ENCODE measurements at places on chromosomes 6 and 20.

- DNase-seq = no peak
Measured at GRCh38 chr6:56400273-56400672, 152.9 kb upstream of the COL21A1 start.

- no peak for DNase-seq
Measured at GRCh38 chr6:9890893-9891292, 524.0 kb downstream of the TFAP2A start.

- DNase-seq = no peak
Measured at GRCh38 chr6:52417675-52418111, 2.4 kb upstream of the EFHC1 start.

DNA sequence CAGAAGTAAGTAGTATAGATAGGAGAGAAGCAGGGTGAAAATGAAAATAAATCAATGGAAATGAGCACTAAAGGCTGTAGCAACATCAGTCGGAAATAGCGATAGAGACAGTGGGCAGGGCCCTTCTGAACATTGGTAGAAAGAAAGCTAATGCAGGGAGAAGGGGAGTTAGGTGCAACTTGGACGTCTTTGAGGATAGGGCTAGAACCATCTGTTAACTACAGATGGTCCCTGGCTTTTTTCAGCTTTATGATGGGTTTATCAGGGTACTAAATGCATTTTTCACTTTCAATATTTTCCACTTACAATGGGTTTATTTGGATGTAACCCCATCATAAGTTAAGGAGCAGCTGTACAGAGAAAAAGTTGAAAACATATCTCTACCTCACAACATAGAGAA lies 72.8 kb upstream of the CNR1 start:
- no peak for DNase-seq

DNA sequence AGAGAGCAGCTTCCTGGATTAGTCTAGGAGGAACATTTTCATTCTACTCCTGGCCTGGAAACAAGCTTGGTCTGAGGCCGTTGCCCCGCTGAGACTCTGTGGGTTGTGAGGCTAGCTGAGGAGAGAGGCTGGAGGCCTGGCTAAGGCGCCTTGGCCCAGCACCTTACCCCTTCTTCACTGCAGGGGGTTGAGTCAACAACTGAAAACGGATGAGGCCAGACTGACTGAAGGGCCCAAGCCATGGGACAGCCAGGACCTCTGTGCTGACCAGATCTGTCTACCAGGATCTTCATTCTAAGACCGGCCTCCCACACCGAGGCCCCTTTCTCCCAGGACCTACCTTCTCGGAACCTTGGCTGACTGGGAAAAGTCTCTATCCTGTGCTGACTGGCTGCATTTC lies 3.5 kb upstream of the AVP start:
- DNase-seq = no peak

DNA sequence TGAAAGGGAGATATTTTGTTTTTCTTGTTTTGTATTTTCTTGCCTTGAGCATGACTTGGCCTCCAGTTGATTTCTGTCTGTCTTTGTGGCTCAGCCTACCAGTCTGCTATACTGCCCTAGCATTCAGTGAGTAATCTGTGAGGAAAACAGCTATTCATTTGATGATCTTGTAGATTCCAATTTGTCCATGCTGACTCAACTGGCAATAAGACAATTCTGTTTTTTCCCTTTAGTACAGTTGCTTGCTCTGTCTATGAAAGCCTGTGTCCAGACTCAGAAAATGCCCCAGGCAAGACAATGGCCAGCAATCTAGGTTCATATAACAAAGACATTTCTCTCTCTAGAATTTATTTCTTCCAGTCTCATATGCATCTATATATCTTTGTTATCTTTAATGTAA lies 10.9 kb upstream of the SOX4 start:
- no peak for DNase-seq

- DNase-seq = no peak
Measured at GRCh38 chr6:134772671-134773360, 177.1 kb downstream of the ALDH8A1 start.

- DNase-seq = no peak
Measured at GRCh38 chr6:153852481-153852880, 186.6 kb upstream of the OPRM1 start.

DNA sequence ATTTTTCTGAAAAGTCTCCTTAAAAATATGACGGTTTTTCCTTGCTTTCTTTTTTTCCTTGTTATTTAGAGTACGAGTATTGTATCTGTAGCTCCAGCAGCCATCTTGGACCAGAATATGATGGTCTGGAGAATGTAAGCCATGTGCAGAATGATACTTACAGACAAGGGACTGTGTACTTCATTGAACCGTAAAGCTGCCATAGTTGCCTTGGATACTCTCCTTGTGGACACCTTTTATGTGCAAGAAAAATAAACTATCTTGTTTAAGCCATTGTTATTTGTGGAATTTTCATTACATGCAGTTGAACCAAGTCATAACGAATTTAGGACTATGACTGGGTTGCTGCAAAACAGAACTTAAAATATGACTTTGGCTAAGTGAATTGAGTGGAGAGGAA lies 485.8 kb upstream of the CITED2 start:
- DNase-seq = no peak

GRCh38 chr6:34027445-34027936 lies 118.4 kb downstream of the GRM4 start:
- peak; percentile 31 for DNase-seq

- DNase-seq = peak; percentile 55
Measured at GRCh38 chr6:137867685-137868509, 838 bp downstream of the TNFAIP3 start.

GRCh38 chr6:48068278-48069251 lies 42.4 kb downstream of the PTCHD4 start:
- DNase-seq = peak; percentile 25

- DNase-seq = peak; percentile 39
Measured at GRCh38 chr6:28208111-28208659, 16.9 kb upstream of the ZSCAN9 start.

DNA sequence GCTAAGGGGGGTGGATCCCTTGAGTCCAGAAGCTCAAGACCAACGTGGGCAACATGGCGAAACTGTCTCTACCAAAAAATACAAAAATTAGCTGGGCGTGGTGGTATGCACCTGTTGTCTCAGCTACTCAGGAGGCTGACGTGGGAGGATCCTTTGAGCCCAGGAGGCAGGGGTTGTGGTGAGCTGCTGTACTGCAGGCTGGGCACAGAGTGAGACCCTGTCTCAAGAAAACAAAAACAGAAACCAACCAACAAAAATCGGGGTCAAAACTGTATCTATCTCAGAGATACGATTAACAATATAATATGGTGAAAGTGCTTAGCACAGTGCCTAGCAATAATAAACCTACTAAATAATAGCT lies 20.7 kb upstream of the BCAS1 start:
- no peak for DNase-seq

DNA sequence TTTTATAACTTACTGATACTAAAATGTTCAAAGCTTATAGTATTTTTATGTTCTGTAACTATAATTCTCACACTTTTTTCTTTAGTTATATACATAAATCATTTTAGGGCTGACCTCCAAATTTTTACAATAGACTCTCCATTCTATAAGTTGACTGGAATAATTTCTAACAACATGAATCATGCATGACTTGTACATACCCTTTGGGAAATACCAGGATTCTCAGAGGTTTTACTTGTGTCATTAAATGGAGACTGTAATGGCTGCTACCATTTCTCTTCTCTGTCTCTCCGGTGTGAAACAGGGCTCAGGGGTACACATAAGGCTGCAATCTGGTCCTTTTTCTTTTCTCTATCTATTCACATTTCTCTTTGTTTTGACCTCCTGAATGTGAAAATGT lies 222.2 kb upstream of the FLRT3 start:
- DNase-seq = no peak

- DNase-seq = no peak
Measured at GRCh38 chr6:14258117-14258516, 140.5 kb downstream of the CD83 start.

GRCh38 chr6:156396068-156396771 lies 381.0 kb upstream of the ARID1B start:
- no peak for DNase-seq

DNA sequence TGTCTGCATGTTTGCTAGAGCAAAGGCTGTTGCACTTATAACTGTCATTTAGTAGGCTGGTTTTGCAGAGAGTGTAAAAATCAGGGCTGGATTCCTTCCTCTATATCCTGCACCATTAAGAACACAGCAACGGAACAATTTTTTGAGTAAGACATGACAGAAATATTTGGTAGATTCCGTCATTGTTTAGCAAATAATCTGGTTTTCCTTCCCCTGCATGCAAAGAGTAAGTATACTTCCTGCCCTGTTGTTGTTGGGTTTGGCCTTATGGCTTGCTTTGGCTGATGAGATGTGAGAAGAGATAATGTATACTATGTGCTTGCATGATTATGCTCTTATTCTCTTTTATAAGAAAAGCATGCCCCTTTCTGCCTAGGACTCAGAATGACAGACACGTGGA lies 23.8 kb downstream of the MANEA start:
- no peak for DNase-seq

DNA sequence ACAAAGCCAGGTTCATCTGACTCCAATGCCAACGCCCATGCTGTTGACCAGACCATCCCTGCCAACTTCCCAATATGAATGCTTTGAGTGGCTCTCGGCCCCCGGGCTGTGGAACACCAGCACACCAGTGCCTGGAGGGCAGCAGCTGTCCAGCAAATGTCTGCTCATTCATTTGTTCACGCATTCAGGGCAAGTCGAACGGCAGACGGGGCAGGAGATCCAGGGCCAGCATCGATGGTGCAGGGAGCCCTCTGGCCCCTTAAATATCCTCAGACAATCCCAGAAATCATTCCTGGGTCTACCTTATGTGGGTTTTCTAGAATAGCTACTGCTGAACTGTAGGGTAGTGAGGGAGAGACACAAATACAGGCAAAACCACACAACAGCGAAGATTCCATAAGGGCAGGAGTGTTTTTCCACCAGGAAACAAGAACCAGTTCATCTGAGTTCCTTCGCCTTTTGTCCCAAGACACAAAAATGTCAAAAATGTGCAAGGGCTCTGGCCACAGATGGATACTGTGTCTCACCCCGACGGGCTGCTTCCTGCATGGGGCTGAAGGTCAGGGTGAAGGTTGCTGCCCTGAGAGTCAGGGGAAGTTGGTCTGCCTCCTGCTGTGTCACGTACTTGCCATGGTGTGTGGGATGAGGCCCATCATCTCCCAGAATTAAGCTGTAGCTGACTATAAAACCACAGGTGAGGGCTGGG lies 15.5 kb downstream of the RIPOR3 start:
- DNase-seq = no peak

GRCh38 chr20:14634665-14635064 lies 297.3 kb upstream of the FLRT3 start:
- no peak for DNase-seq

- no peak for DNase-seq
Measured at GRCh38 chr20:50493881-50494253, 16.3 kb upstream of the PTPN1 start.

DNA sequence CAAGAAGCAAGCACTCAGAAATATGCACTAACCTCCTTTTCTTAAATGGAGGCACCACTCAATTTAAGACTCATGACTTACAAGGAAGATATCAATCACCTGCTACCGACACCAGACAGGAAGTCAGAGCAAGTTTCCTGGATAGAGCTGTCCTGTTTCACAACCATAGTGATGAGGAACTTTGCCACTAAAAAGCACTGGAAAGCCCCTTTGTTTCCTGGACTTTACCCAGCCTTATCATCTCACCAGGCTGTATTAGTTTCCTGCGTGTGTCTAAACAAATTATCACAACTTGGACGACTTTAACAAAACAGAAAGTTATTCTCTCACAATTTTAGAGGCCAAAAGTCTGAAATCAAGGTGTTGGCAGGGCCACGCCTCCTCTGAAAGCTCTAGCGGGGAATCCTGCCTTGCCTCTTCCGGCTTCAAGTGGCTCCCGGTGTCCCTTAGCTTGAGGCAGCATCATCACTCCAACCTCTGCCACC lies 253.8 kb upstream of the STXBP5 start:
- DNase-seq = peak; percentile 24

DNA sequence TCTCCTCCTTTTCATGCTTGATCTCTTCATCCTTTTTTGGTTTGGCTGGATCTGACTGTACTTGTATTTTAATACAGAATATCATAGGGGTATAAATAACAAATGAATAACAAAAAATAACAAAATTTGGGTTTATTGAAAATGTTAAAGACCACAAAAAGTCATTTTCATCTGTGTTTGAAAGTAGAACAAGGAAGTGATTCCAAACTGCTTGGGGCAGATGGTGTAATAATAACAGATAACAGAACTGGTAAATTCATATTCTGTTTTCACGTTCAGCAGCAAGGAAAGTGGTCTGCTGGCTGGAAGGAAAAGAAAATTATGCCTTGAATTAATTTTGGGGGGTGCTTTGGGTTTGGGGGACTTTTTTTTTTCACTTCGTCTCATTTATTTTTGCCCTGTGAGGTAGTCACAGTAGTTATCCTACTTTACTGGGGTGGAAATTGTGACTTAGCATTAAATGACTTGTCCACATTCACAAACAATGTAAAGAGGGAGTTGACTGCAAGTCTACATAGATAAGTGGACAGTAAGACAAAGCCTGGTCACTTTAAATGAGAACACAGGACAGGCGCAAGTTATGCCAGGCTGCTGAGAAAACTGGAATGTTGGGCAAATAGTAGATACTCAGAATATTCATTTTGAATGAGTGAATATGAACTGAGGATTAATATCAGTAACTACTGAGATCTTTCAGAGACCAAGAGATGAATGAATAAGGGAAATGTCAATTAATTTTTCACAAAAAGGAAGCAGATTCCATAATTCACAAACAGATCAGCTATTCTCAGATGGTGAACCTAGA lies 193.9 kb upstream of the CITED2 start:
- no peak for DNase-seq

DNA sequence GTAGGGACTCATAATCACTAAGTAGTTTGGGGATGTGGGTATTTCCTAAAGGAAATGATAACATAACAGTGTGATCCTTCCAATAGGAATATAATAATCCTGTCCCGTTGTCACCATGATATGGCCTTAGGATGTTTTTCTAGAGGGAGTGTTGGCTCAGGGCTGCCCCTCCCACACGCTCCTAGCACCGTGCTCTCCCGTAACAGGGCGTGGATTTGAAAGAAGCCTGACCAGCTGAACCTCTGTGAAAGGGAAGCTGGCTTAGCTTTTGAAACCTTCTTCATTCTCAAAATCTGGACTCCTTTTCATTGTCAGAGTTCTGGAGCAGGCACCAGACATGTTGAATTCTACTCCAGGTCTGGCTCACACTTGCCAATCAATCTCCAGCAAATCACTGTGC lies 103.4 kb upstream of the SASH1 start:
- DNase-seq = no peak

- no peak for DNase-seq
Measured at GRCh38 chr6:90123831-90124230, 172.8 kb downstream of the BACH2 start.

DNA sequence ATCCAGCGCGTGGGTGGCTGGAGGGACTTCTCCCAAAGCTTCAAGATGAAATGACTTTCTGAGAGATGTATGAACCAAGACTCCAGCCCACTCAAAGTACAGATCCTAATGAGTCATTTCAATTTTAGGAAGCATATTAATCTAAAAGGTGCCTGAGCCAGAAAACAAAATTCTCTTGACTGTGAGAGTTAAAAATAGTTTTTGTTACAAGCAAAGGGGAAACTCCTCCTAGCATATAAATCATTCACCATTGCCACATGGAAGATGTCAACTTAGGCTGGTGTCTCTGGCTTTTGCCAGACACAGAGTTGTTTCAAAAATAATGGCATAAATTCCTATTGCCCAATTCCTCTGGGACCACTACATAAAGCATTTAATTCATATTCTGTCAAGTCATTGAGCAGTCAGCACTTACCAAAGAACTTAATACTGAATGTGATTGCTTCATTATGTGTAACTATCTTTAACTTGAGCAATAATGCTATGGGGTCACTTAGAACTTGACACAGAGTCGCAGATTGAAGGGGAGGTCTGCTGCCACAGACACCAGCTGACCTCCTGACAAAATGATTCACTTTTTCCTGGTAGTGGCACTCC lies 280.6 kb downstream of the SLC35F1 start:
- peak; percentile 91 for DNase-seq

GRCh38 chr6:51983564-51983963 lies 103.8 kb downstream of the PKHD1 start:
- DNase-seq = no peak

All from lung (tissue), 17 donors.